ENCODE measurements at places on chromosomes 16 and 17.

- DNase-seq, result no peak
These were observed at the start of gene DBNDD1 for GRCh38 chr16:90018652-90019542. TSS of gene DBNDD1 (minus strand) at chr16:90019456. CDS start at chr16:90019341, 115 bp downstream.

DNA sequence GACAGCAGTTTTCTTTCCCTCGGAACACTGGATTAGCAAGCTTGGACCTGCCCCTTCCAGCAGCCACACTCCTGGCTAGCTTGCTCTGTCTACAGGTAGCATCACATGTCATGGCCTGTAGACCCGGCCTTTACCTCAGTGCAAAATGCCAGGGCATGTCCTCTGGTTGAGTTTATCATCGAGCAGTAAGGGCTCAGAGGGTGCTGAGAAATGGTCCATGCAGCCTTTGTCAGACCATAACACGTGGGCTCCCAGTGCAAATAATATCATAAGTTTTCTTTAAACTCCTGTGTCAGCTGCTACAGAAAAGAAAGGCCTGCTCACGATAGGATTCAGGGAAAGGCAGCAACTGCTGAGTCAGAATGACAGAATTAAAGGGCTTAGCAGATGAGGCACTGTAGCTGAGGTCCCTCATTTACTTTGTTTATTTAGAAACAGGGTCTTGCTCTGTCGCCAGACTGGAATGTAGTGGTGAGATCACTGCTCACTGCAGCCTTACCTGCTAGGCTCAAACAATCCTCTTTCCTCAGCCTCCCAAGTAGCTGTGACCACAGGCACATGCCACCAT, 8.0 kb upstream of the GNA13 start:
- DNase-seq, result peak; percentile 34

- no peak for DNase-seq
These were observed 4.9 kb upstream of the IL32 start for GRCh38 chr16:3060339-3061127.

- DNase-seq, result no peak
These were observed 195.5 kb downstream of the RBFOX3 start for GRCh38 chr17:79415365-79415764.

DNA sequence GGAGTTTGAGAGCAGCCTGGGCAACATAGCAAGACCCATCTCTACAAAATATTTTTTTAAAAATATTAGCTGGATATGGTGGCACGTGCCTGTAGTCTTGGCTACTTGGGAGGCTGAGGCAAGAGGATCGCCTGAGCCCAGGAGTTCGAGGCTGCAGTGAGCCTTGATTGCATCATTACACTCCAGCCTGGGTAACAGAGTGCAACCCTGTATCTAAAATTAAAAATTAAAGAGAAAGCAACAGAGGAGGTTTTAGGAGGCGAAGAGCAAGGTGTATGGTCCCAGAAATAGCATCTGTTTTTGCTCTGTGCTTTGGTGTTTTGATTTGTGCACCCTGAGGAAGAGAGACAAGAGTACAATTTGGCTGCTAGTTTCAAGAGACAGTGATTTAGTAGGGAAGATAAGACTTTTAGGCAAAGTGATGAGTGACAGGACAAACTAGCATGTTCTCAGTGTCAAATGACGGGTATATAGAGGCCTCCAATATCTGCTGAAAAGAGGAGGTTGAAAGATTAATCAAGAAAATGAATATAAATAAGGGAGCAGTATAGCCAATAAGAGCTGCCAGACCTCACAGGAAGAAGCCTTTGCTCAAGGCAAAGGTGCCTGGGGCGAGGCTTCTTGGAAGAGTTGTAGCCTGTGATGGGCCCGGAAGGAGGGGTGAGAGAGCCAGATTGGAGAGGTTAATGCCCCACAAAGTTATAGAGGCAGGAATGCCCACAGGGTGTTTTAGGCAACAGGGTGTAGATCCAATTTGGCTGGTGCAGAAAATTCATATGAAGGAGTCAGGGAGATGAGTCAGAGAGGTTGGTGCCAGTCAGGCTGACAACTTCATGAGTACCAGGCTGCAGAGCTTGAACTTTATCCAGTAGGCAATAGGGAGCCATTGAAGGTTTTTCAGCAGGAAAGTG, 11.4 kb downstream of the HLF start:
- DNase-seq, result peak; percentile 14

DNA sequence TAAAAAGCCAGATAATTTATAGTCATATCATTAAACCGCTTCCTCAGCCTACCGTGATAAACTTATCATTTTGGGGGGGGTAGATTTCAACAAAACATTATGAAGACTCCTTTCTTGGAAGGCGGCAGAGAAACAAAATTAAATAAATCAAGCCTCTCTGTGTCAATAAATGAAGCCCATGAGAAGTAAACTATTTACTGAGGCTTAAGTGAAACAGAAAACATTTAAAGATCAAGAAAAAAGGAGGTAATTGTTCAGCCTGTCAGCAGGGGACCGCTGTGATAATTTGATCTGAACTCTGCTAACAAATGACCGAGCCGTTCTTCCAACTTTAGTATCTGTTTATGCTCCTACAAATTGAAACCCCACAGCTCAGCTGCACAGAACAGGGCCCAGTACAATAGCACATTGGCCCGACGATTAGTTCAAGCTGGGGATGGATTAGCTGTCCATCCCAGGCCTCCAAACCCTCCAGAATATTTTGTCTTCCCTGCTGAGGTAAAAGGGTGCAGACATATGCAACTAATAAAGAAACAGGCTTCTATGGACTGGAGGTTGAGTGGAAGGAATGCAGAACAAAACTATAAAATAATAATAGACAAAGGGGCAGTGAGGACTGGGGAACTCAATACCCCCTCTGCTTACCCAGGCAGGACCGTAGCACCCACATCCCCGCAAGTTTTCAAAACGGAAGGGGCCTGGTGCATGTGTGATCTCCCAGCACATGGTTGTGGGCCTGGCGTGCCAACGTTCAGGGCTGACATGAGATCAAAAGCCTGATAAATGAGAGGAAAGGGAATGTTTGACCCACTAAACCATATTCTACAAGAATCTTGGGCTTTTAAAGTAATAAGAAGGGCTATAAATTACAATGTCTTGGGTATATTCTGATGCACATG, 298.1 kb upstream of the IRX5 start:
- no peak for DNase-seq

DNA sequence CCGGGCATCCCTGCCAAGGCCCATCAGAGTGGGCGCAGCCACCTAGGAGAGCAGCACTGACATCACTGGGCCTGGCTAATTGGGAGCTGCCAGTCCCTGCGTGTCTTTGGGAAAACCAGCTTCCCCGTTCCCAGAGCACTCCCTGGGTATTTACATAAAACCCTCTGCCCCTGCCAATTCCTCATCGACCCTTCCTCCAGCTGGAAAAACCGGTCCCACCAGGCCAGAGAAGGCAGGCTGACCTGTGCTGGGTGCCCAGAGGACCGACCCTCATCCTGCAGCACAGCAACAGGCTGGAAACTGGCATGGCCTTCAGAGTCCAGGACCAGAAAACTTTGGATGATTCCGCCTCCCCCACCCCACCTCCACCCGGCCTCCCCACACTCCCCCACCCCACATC, 8.2 kb upstream of the FOXN1 start:
- no peak for DNase-seq

DNA sequence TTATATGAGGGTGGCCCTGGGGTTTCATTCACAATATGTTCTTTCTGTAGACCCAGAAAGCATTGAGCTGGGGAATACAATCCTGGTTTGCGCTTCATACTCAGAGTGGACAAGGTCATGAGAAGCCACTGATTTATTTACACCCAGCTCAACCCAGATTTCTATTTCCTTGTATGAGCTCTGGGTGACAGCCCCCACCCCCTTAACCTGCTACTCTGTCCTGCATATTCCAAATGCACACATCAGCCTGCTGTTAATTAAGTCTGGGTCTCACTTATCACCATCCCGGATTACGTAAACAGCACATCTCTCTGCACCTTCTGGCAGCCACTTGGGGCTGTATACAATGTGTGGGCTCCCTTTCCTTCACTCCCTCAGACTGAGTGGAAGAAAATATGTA, 102.4 kb downstream of the DNAH9 start:
- DNase-seq, result no peak

GRCh38 chr16:67417333-67418061, 1.2 kb upstream of the ZDHHC1 start:
- DNase-seq, result no peak

DNA sequence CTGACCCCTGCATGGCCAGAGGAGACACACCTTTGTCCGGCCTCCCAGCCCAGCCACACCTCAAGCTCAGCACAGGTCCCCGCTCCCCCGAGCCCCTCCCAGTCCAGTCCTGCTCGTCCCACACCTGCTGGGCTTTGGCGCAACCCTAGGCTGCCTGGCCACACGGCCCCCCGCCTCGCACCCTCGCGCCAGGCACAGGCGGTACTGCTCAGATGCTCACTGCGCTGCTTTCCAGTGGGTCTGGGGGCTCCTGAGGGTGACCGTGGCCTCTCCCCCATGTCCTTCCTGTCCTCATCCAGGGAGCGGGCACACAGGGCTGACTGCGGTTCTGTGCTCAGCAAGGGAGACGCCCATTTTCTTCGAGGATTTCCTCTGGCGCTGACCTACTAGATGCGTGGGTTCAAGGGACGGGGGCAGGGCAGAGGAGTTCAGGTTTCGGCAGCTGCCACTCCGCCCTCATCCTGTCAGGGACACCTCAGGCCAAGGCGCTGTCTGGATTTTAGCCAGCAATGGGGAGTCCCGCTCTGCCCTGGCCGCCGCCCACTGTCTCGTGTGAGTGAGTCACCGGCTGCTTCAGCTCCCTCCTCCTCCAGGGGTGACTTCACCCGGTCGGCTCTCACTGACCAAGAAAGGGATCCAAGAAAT, 118.0 kb upstream of the ZNF469 start:
- peak; percentile 74 for DNase-seq

GRCh38 chr17:74571621-74572270, 4.4 kb upstream of the CD300H start:
- DNase-seq, result no peak

- DNase-seq, result no peak
These were observed 28.2 kb upstream of the ETV4 start for GRCh38 chr17:43574348-43574747.

DNA sequence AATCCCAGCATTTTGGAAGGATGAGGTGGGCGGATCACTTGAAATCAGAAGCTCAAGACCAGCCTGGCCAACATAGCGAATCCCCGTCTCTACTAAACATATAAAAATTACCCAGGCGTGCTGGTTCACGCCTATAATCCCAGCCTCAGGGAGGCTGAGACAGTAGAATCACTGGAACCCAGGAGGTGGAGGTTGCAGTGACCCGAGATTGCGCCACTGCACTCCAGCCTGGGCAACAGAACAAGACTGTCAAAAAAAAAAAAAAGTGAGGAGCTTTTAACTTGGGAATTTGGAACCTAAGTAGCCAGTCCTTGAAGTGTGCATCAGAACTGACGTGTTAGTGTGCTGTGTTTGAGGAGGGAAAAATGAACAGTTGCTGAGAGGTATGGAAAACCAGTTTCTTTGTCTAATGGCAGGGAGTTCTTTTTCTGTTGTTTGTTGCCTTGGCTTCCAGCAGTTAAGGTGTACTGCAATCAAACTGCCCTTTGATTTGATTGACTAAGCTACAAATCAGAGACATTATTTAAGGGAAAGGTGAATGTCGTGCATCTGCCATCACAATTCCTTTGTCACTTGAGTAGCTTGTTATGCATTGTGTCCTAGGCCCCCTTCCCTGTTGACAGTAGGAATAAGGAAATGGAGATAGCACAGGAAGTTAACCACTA, 8.6 kb upstream of the DUSP14 start:
- DNase-seq, result no peak

DNA sequence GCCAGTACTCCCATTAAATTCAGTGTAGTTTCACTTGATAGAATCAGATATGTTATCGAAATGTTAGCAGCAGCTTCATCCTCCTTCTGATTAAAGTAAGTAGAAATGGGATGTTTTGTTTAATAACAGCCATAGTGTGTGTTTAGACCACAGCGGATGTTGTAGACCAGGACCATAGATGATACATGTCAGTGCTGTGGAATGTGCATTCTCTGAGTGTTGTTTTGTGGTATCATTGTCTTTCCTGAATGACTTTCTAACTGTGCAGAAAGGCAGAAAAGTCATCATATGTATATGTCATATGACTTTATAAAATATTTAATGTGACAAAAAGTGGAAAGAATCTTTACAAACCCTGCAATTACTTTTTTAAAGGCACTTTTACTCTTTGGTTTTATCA, 55.6 kb downstream of the CYLD start:
- peak; percentile 10 for DNase-seq

- DNase-seq, result peak; percentile 48
These were observed 3.6 kb downstream of the CORO1A start for GRCh38 chr16:30186782-30187555.

GRCh38 chr17:31235110-31235509, 61.9 kb downstream of the OMG start:
- no peak for DNase-seq

- DNase-seq, result no peak
These were observed 46.6 kb upstream of the TANC2 start for GRCh38 chr17:62919388-62919787.

DNA sequence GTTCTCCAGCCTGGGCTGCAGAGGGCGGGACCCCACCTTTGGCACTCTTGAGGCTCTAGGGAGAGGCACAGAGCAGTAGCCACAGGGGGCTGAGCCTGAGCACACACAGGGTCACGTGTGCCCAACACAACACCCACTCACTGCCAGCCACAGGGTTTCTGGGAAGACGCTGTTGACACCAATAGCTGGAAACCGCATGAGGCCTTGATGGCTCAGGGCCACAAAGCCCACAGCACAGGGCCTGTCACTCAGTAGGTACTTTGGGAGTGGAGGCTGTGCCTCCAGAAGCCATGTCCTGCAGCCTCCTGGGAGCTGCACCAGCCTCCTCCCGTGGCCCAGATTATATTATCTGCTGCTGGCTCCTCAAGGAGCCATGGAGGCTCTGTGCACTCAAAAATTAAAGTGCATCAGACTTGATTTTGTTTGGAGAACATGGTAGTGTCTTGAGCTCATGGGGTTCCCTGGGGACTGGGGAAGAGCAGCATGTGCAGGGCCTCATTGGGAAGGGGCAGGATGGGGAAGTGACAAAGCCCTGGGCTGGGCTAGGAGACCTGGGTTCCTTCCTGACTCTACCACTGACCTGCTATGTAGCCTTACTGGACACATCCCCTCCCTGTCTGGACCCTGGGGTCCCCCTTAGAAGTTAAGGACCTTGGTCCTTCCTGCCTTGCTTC, 12.5 kb upstream of the SREBF1 start:
- DNase-seq, result peak; percentile 80

DNA sequence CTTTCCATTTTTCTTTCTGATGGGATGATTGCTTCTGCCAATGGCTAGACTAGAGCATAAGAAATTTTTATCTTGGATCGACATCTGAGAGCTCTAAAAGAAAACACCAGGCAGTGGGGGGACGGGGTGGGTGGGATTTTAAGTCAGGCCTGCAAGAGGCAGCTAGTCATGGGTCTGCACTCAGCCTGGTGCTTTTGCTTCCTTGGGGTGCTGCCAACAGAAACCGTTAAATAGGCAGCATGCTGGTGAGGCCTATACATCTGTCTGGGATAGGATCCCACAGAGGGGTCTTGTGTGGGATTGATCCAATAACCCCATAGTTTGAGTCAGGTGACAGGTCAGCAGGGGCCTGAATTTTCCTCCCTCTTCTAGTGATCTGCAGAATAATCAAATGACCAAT, 26.9 kb downstream of the ZNRF1 start:
- DNase-seq, result no peak

- peak; percentile 19 for DNase-seq
These were observed 45.1 kb downstream of the ATP2C2 start for GRCh38 chr16:84413244-84414004.

- no peak for DNase-seq
These were observed 1.9 kb downstream of the NQO1 start for GRCh38 chr16:69724414-69724873.

- DNase-seq, result no peak
These were observed 16.3 kb downstream of the SNX29 start for GRCh38 chr16:11992586-11993524.

GRCh38 chr17:35817196-35817595, 7.9 kb downstream of the TAF15 start:
- DNase-seq, result no peak

GRCh38 chr17:3894911-3895343, 2.1 kb upstream of the CAMKK1 start:
- DNase-seq, result no peak

Measured in AG08395 (cell line).